A673 (cell line): ENCODE measurements at places on chromosomes 2 and 18.

DNA sequence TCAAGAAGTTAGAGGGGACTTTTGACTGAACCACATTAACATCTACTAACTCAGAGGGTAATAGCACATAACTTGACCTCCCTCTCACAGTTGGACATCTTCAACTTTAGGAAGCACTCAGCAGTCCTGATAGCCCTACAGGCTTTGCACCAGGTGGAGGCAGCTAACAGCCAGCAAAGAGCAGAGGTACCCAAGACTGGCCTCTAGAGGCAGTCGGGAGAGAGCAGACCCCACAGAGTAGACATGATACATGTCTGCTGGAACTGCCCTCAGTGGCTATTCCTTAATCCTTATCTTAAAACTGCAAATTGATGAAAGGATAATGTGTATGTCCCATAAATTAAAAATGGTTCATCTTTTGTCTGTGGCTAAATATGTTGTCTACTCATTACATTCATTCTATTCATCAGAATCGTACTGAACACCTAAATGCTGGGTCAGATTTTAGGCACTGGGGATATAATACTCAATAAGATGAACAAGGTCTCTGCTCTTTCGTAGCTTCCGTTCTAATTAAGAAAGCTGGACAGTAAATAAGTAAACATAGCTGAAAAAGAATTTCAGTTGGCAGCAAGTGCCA lies 49.8 kb downstream of the CAB39 start:
- DNase-seq: peak; percentile 45

GRCh38 chr2:180012523-180012922 lies 5.4 kb upstream of the CWC22 start:
- no peak for DNase-seq

- no peak for DNase-seq
These were observed 79.9 kb downstream of the GALNT14 start for GRCh38 chr2:31058096-31059035.

- DNase-seq: no peak
These were observed 106.3 kb downstream of the EPHA4 start for GRCh38 chr2:221465776-221466175.

DNA sequence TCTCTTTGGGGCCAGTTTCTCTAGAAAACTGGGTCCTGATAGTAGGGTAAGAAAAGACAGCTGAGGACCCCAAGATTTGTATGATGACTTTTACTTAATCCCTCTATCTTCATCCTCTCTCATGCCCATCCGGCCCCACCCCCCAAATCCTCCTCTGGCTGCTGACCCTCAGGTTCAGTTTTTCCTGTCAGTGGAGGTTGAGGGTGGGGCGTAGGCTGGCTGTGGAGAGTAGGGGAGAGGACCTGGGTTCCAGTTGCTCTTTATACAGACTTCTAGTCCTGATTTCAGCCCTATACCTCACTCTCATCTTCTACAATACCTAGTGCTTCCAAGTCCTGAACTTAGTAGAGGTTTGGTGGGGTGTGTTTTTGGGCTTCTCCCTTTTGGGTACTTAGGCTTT lies 28.4 kb downstream of the PLEKHA3 start:
- no peak for DNase-seq

- DNase-seq: no peak
These were observed 46.3 kb upstream of the TANK start for GRCh38 chr2:161113693-161114575.

DNA sequence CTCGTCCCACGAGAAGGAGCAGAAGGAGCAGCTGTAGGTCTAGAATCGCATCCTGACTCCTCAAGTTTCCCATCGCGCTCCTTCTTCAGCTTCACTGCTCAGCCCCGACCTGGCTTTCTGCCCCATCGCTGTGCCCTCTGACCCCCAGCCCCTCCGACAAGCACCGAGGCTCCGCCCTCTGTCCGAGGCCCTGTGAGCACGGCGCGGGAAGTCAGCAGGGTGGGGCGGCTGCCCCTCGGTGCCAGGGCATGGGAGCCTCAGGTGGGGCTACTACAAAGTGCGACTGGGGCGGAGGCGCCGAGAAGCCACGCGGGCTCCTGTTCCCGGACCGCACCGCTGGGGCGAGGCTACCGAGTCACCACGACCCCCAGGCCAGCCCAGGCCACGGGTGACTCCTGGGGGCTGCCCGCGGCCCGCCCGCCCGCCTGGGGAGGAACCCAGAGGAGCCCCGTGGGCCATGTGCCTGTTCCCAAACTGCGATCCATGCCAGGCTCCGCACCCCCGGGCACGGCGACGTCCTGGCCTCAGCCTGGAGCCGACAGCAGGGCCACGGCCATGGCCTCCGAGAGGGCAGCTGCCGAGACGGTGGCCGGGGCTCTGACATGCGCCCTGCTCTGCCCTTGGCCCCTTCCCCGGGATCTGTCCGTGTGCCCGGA lies 36.6 kb upstream of the ID2 start:
- DNase-seq: no peak

DNA sequence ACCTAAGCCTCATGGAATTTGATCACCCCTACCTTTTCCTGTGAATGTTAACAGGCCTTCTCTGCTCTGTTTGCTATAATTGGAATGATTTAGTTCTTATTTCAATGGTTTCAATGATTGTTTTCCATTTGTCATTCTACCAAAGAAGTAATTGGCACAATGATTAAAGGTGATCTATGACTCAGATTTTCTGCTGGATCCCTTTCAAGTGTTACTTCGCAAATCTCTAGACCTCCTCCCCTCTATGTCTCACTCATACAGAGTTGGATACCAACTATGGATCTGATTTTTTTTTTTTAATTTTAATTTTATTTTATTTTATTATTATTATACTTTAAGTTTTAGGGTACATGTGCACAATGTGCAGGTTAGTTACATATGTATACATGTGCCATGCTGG lies 29.6 kb upstream of the FAM117B start:
- no peak for DNase-seq

- no peak for DNase-seq
These were observed 15.7 kb upstream of the GPR17 start for GRCh38 chr2:127630096-127630863.

DNA sequence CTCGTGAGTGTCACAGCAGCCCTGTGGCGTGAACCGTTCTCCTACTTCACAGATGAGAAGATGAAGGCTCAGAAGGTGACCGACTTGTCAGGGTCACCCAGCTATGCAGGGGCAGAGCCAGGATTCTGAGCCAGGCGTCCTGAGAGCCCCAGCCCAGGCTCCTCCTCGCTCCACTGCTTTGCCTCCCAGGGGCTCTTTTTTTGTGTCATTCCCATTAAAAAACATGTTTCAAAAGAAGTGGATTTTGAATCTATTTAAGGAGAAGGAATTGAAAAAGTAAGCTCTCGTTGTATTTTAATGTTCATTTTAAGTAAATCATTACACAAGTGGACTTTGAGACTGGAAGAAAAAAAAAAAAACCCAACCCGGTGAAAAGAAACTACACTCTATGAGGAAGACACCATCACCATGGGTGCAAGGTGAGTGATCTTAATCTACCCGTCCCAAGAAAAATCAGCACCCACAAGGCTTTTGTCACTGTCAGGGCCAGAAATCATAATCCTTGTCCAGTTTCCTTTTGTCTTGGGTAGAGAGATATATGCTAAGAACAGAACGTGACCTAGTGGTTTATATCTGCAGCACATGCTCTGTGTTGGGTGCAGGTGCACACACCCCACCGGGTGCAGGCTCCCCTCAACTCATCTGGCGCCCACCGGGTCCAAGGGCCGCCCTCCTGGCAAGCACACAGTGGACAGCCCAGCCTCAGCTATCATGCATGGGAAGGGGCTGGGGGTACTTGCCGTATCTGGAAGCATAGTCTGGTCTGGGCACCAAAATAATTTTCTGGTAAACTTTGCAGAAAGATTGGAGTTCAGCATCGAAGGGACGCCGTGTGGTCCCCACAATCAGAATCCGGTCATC lies 73.5 kb upstream of the ASB18 start:
- DNase-seq: no peak

GRCh38 chr18:13558124-13558523 lies 168.2 kb downstream of the FAM210A start:
- DNase-seq: peak; percentile 68

DNA sequence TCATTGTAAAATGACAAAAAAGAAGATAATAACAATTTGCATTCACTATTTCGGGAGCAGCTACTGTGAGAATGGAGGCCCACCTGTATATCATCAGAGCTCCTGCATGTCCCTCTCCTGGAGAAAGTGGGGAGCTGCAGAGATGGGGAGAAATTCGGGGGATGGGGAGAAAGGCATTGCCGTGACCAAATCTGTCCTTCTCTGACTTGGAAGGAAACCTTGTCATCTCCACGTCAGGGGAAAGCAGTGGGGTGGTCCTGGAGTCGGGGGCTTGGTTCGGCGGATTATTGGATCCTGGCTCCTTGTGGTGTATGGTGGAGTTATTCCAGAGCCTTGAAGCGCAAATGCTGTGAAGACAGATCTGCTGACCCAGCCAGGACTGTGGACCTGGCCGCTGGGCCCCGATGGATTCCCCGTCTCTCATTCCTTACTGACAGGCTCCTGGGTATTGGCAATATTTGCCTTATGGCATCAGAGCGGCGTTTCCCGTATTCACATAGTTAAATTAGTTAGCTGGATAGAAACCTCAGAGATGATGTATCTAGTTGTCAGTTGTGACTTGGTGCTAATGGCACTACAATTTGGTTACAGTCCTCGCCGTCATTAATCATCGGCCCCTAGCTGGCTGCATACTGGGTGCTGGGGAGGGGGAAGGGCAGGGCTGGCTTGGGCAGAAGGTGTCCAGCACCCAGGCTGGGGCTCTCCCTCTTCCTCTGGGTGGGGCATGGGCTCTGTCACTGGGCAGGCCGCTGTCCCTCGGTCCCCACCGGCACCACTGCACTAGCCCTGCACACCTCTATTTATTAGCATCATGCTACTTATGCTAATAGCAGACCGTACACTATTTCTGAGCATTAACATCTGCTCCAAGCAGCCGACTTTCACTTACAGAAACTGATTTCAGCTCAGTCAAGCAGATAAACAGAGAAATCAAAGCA lies 31.7 kb downstream of the CELF4 start:
- DNase-seq: no peak

GRCh38 chr2:237011206-237011795 lies 74.4 kb upstream of the COPS8 start:
- DNase-seq: no peak

DNA sequence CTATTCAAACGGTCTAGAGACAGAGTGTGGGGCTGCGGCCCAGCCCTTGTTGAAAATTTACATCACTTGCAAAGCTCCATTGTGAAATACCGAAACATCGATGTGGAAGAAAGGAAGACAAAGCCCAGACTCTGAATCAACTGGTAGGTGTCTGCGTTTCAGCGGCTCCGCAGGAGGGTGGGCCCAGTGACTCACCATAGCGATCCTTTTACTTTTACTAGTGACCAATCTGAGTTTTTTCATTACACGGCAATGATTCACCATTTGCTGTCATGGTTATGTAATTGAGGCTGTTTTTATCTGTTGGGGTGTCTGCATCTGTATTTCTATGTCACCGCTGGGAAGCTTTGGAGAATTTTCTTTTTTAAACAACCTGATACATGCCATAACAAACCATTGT lies 66.6 kb upstream of the ODC1 start:
- peak; percentile 46 for DNase-seq

- DNase-seq: no peak
These were observed 782.8 kb downstream of the BCL11A start for GRCh38 chr2:59770651-59771050.

- peak; percentile 39 for DNase-seq
These were observed 49.9 kb upstream of the CALCRL start for GRCh38 chr2:187497858-187498463.

- no peak for DNase-seq
These were observed 341.7 kb downstream of the STK39 start for GRCh38 chr2:167905668-167906067.

DNA sequence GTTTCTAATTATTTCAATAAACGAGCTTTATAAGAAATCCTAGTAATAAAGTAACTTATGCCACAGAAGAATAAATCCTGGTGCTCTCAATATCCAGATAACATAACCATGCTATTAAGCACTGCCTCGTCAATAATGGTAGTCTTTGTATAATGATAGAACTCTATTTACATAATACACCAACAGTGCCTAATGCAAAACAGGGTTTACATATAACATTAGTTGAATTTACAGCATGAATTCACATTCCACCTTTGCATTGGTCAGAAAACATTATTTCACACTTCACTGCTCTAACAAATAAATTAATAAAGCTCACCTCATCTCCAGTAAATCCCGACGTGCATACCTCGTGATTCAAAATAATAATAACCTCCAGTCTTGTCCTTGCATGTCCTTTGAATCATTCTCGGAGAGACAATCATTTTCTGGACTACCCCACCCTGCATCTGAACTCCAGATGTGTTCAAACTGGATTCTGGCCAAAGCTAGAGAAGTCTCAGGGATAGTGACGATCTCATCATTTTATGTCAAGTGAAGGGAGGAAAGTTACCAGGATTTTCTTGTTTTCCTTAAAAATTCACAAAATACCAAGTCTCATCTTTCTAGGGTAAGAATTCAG lies 189.2 kb downstream of the NCKAP5 start:
- DNase-seq: no peak

DNA sequence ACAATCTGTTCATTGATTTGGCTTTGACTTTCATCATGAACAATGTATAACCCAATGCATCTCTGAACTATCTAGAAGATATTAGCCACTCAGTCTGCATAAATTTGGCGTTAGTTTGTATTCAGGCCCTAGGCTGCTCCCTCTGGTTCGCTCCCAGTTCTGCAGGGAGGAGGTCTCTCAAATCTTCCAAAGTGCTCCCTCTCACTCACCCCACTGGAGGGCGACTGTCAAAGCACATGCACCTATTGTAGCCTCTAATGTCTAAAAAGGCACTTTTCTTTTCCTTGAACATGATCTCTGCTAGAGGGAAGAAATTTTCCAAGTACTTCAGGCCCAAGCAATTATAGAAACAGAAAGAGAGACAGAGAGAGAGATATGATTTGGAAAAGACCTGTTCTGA lies 291.5 kb downstream of the TDRD15 start:
- peak; percentile 21 for DNase-seq

DNA sequence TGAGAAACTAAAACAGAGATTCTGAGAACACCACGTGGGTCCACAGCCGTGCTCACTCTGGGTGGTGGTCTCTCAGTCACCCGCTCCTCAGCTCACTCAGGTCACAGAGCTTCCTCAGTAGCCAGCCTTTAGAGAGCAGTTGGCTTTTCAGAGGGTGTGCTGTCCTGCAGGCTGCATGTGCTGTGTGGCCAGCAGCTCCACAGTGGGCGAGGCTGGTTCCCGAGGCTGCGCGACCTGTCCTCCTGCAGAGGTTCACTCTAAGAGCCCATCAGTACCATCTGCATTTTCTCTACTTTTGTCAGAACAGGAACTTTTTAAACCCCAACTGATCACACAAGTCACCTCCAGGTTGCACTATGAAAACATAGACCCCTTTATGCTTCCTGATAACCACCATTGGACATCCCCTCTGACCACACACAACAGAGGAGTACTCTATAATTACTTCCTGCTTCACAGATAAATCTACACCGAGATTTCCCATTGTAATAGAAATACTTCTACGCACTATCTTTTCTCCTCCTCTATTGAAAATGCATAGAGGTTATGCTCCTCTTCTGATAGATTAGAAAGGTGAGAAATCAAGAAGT lies 93.1 kb downstream of the GYPC start:
- DNase-seq: no peak

DNA sequence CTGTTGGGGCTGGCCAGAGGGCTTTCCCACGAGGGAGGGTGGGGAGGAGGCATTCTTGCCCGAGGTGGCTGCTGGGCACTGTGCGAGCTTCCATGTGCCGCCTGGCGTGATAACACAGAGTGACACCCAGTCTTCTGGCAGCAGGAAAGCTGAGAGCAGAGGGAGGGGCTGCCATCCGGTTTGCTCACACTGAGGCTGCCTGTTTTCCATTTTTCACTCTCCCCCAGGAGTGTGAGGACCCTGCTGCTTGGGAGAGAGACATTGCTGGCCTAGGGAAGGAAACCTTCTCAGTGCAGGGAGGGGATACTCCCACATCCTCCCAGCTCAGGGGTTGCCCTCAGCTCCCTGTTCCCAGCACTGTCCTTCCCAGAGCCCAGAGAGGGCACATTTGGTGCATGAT lies 73.1 kb downstream of the INHBB start:
- no peak for DNase-seq
